ENCODE measurements at places on chromosomes 12 and 14.

DNA sequence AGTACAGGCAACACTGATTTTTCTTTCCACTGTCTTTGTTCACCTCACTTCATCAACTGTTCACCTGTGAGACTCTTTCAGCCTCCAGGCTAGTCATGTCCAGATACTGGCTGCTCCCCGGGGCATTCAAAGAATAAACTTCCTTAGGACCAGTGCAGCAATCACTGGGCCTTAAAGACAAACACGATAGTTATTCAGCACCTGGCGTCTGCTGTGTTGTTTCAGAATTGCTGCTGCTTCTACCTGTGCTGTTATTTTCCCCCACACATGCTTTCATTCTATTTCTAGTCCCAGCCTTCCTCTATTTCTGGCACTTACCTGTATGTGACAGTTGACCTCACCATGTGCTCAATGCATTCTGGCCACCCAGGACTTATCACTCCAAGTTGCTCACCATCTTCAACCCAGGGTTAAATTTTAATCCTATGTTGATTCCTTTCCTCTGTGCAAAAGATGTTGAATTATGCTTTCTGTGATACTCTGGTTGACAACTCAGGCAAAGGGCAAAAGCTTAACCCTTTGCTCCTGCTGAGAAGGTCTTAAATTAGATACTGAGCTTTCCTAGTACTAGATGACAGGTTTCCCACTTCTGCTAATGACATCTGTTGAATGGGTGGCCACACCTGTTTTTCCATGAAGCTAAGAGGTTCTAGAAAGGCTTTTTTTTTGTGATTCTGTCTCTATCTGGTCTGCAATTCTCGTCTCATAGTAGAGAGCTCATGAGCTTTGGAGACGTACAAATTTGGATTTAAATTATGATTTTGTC lies 41.4 kb downstream of the PTPRQ start:
- no peak for DNase-seq

GRCh38 chr12:27469176-27469736 lies 22.7 kb downstream of the SMCO2 start:
- DNase-seq: no peak

- no peak for DNase-seq
These were observed 9.3 kb upstream of the PRIMA1 start for GRCh38 chr14:93797536-93797935.

DNA sequence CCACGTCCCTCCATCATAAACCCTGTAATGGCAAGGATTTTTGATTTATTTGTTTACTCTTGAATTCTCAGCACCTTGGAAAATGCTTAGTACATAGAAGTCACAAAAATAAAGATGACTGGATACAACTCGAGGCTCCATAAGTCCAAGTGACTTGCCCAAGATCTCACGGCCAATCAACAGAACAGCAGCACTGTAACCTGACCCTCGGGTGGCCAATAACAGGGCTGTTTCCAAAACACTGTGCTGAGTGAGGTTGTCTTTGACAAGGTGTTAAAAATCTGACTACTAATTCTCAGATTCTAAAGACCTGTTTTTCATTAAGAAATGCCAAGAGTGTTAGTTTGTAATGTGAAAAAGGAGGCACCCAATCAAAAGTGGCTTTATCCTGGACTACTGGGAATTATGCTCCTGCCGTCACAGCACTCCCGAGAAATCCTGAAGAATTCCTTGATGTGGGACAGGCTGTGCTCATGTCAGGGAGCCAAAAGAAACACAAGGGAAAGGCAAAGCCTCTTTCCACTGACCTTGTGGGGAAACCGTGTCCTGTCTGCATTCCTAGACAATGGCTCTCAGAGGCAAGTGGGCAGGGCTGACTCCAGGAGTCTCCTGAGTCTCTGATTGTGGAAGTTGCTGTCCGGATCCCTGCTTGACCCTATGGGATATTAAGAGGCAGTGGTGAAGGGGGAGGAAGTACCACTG lies 204.7 kb upstream of the PELI2 start:
- no peak for DNase-seq

DNA sequence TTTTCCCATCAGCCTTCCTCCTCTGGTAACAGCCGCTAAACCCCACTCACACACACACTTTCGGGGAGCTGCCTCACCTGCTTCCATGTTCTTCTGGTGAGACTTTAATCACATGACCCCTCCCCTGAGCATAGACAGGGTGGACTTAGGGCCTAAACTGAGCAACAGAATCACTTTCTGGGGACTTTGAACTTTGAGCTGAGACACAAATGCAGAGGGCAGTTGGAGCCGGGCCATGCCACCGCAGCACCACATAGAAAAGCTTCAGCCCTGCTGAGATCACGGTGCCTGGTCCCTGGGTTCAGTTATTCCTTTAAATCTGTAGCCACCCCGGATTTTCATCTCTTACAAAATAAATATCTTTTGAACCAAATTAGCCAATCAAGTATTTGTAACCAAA lies 18.4 kb upstream of the MAP3K9 start:
- no peak for DNase-seq

GRCh38 chr12:104215638-104216297 lies at the start of gene TXNRD1:
TXNRD1 (plus strand) TSS chr12:104215779; CDS start chr12:104215803, 24 bp downstream.
- peak; percentile 91 for DNase-seq

DNA sequence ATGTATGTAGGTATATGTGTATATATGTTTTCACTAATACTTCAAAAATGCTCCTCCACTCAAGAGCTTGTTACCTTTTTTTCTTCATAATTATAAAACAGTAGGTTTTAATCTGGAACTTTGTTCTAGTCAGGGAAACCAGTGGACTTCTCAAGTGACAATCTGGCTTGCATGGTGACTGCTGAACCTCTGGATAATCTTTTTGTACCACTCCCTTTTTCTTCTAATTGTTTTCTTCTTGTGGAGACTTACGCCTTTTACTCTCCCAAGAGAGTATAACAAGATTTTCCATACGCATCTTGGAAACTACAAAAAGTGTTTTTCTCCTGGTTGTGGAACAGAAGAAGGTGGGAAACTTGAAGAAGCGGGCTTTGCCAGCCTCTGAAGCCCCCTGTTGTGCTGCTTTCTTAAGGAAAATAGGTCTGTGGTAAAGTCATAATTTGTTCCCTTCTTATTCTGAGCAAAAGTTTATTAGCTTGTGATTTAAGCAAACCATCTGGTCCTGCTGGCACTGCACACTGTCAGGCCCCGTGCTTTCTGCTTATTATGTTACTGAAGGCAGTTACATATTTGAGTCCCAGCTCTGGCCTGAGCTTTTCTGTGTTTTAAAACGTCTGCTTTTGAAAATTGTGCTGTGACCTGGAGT lies 291.8 kb downstream of the ERC1 start:
- no peak for DNase-seq

- no peak for DNase-seq
These were observed 75.7 kb downstream of the DIP2B start for GRCh38 chr12:50580436-50580835.

DNA sequence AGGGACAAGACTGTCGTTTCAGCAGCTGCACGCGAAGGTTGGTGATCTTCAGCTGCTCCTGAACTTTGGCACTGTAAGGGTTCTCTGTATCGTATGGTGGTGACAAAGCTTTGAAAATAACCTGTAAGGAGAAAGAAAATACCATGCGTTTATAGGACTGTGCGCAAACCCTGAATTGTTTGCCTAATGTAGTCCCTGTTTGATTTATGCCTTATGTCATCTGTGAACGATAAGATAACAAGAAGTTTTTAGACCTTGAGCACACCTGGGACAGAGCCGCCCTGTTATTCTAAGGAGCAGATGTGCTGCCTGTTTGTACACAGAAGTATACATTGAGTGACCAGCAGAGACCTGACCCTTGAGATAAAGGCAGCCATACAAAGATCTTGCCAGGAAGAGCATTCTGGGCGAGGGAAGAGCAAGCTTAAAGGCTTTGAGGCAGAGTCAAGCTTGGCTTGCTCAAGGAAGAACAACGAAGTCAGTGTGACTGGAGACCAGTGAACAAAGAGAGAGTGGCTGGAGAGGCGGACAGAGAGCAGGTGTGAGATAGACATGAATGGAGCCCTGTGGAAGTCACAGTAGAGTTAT lies 52.4 kb downstream of the NTN4 start:
- no peak for DNase-seq

GRCh38 chr12:45298721-45299692 lies 83.1 kb downstream of the ANO6 start:
- peak; percentile 63 for DNase-seq

GRCh38 chr12:40117818-40118217 lies 11.9 kb upstream of the SLC2A13 start:
- DNase-seq: no peak

GRCh38 chr14:32620724-32621123 lies 291.6 kb downstream of the AKAP6 start:
- DNase-seq: no peak

DNA sequence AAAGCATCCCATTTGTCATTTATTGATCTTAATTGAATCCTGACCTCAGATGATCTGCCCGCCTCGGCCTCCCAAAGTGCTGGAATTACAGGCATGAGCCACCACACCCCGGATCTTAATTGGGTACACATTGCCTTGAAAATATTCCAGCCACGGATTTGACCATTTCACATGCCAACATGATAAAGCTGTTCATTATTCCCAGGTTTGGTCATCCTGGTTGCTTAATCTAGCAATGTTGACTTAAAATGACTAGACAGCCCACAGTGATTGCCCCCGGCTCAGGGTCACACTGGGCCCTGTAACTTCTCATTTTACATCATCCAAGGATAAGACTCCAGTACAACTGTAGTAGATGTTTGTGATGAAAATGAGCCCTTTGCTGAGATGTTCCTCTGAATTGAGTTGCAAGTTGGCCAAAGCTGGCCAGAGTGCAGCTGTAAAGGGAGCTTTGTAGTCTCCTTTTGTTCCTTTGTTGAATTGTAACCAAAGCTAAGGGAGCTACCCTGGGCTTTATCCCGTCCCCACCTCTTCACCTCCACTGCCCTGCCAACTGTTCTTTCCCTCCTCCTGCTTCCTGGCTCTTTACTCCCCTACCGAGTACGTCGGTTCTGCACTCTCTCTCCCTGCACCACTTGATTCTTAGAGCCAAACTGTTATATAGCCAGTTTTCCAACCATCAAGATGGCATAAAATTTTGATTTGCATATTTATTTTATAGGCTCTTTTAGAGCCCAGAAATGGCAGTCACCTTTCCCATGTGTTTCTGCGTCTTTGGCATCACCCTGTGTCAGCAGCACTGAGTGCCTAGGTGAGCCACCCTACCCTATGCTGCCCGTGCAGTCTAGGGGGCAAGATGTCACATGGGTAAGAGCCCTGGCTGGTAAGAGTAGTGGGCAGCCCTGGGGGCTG lies 141.3 kb upstream of the HIF1A start:
- DNase-seq: peak; percentile 5

DNA sequence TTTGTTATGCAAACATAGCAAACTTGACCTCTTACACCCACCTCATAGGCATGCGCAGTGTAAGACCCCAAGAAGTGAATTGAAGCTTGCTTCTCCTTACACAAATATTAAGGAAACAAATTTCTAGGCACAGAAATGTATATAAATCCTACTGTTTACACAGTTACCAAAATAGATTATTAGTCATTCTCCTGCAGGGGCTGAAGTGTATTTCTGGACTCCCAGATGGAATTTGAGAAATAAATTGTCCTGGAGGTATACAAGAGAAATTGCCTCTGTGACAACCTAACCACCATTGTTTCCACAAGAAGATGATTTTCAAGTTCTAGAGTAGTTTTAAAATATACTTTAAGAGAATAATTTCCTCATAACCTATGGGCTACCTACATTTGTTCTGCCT lies 656.0 kb upstream of the MDGA2 start:
- DNase-seq: no peak

GRCh38 chr14:69107407-69108003 lies 45.4 kb downstream of the DCAF5 start:
- DNase-seq: peak; percentile 57

- DNase-seq: no peak
These were observed 124.4 kb downstream of the DAD1 start for GRCh38 chr14:22464422-22465142.

- DNase-seq: peak; percentile 84
These were observed 15.4 kb downstream of the SELPLG start for GRCh38 chr12:108618079-108618952.

DNA sequence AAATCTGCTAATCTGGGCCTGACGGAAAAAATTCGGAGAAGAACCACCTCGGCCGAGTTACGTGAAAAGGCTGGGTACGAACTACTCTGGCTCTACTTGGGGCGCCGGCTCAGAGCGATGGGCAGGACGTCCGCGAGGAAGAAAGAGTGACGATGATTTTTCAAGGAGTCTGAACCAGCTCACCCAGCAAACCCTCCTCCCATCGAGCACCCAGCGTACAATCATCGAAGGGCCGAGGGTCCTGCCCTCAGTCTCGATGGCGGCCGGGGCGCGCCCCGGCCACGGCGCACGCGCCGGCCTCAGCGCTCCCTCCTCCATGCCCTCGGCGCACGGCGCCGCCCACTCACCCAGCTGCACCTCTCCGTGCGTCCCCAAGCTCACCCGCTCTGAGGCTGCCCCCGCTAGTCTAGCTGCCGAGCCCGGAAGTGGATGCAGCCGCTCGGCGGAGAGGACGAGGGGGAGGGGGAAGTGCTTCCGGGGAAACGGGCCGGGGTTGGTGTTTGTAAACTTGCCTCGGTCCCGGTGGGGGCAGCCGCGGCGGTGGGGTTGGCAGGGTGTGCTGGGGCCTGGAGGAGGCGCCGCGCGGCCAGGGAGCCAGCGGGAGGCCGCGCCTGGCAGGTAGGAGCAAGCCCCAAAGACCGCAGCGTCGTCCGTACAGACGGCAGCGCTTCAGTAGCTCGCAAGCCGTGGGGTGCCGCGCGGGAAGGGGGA lies at the start of the genes CSAD and ZNF740:
Gene CSAD, minus strand, starts transcription at position 706 of the 711 bp plus-strand sequence. CDS start 7,455 bp downstream, outside the sequence.
Gene ZNF740, plus strand, starts transcription at position 503 of the 711 bp plus-strand sequence. CDS start 1,262 bp downstream, outside the sequence.
- peak; percentile 98 for DNase-seq

- DNase-seq: no peak
These were observed 669 bp upstream of the KCNK13 start for GRCh38 chr14:90060965-90061684.

GRCh38 chr12:44833561-44833960 lies 42.6 kb downstream of the NELL2 start:
- DNase-seq: no peak

GRCh38 chr14:100193417-100194357 lies 34.2 kb upstream of the DEGS2 start:
- no peak for DNase-seq

DNA sequence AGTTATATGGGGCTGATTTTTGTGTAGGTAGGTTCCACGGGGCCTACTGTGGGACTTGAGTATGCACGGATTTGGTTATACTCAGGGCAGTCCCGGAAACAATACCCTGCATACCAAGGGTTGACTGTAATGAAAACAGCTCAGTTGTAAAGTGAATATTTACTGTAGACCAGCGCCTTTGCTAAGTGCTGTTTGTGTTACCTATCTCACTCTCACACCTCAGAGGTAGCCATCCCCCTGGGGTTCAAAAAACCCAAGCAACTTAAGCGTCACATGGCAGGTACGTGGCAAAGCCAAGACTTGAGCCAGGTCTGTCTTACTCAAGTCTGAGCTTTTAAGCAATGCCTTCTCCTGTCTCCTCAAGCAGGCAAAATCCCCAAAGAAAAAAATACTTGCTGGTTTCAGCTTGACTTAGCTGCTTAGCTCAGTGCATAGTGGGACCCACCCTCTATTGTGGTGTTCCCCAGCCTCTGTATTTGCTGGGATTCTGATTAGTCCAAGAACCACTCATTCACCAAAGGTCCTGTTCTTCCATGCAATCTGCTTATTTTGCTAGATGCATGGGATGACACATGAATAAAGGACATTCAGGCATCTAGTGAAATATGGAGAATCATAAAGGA lies 34.2 kb upstream of the STRN3 start:
- no peak for DNase-seq

- peak; percentile 76 for DNase-seq
These were observed 237.9 kb downstream of the IPO8 start for GRCh38 chr12:30457621-30458289.

- no peak for DNase-seq
These were observed 11.8 kb upstream of the AMN1 start for GRCh38 chr12:31740628-31741027.

Measured in OCI-M1 (cell line).